ENCODE measurements at places on chromosomes 11 and 22. TPM values are rescaled to one million over a fixed set of nuclear protein-coding genes. Genes with fewer than 3 reads are reported as not detected.

The TMEM191C gene
- 6.8 TPM for total RNA-seq

The TH gene
- 11.1 TPM for total RNA-seq

The OR51B2 gene
- not detected for total RNA-seq

The OR2AG1 gene
- not detected for total RNA-seq

The APOBEC3H gene
- 1.1 TPM for total RNA-seq

The CARD18 gene
- total RNA-seq, result not detected

The TMPRSS4 gene
- 169 TPM for total RNA-seq

The KRTAP5-6 gene
- not detected for total RNA-seq

The PRRG4 gene
- 6.0 TPM for total RNA-seq

The HBE1 gene
- not detected for total RNA-seq

The TMX2 gene
- total RNA-seq, result 84.4 TPM

The TTC36 gene
- 1.6 TPM for total RNA-seq

The SLC22A12 gene
- not detected for total RNA-seq

The ST14 gene
- 71.7 TPM for total RNA-seq

The TSSK2 gene
- not detected for total RNA-seq

The BIK gene
- 5.4 TPM for total RNA-seq

The SLC29A2 gene
- total RNA-seq, result 31.7 TPM

The APOA4 gene
- total RNA-seq, result 88.5 TPM

The LRRC75B gene
- 6.5 TPM for total RNA-seq

The TMEM9B gene
- 45.5 TPM for total RNA-seq

The UBQLN3 gene
- total RNA-seq, result not detected

The ASCL2 gene
- total RNA-seq, result 5.6 TPM

The HTR3A gene
- 0.27 TPM for total RNA-seq
